ENCODE measurements at places on chromosomes 3 and 15.

- DNase-seq = no peak
Measured at GRCh38 chr3:49484471-49484870, 14.4 kb downstream of the DAG1 start.

GRCh38 chr15:99911816-99912215 lies 178.6 kb upstream of the LYSMD4 start:
- peak; percentile 17 for DNase-seq

DNA sequence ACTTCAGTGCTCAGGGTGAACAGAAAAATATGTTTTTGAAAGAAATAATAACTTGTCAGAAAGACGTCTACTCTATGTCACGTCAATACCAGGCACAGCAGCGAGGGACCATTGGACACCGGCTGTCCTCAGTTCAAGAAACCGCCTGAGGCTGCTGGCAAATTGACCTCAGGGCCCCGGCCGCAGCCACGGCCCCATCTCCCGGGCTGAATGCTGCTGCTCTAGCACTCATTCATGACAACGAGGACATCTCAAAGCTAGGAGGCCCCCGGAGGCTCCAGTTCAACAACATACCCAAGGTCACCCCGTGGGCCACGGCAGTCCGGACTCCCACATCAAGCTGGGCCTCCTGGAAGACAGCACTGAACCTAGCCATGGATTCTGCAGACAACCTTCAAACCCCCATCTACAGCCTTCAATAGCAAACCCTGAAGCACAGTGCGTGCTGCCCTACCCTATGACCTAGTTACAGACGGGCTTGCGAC lies 204.0 kb upstream of the NSMCE3 start:
- no peak for DNase-seq

DNA sequence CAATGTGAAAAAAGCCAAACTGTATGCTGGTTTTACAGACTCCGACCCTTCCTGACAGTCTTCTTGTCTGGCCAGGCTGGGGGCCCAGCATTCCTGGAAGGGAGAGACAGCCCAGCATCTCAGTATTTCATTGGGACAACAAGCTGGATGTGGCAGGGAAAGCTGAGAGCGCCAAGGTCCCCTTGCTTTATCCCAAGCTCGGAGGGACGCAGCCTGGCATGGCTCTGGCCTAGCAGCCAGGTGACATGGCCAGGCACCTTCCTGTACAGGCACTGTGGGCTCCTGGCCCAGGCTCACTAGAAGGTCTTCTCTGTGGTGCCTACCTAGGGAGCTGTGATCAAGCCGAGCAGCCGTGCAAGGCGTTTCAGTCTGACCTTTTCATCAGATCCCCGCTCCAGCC lies 33.0 kb downstream of the UMPS start:
- no peak for DNase-seq

DNA sequence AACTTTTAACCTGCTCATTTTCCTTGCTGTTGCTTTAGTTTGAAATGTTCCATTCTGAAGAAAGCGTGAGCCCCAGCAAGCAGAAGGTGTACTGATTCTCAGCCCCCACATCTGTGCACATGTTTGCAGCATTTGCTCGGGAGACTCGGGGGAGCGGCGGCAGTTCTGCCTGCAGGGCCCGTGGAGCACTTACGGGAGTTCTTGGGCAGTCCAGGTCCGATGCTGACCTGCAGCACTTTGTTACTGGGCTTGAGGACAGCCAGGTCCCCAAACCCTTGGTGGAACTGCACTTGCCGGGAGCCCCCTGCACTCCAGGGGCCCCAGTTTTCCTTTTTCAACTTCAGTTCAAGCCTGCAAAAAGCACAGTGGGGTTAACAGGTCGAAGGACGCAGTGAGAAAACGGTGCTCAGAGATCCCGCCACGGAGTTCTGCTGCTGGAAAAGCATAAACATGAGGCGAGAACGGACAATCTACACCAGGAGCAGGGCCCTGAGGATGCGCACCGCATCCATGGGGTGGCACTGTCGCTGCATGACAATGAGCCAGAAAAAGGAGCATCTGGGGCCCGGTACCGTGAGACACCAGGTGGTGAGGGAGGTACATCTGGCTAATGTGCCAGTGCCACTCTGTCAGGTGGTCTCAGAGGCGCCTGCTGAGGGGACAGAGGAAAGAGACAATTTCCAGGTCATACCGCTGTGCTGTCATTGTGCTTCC lies 45.6 kb upstream of the LDHAL6B start:
- DNase-seq = no peak

DNA sequence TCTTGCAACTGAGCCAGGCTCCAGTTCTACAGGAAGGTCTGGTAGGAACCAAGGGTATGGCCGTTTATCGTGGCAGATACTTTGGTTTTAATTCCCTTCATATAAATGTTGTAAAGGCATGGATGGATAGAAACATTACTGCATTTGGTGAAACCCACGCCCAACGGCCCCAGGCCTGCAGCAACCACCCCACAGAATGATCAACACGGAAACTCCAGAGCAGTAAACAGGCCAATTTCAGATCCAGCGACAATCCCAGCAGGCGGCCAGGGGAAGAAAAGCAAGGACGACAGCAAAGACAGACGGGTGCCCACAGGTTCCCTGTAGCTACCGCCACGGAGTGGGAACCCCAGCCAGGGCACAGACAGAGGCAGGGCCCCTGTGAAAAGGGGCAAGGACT lies 32.6 kb upstream of the PCSK6 start:
- DNase-seq = no peak

DNA sequence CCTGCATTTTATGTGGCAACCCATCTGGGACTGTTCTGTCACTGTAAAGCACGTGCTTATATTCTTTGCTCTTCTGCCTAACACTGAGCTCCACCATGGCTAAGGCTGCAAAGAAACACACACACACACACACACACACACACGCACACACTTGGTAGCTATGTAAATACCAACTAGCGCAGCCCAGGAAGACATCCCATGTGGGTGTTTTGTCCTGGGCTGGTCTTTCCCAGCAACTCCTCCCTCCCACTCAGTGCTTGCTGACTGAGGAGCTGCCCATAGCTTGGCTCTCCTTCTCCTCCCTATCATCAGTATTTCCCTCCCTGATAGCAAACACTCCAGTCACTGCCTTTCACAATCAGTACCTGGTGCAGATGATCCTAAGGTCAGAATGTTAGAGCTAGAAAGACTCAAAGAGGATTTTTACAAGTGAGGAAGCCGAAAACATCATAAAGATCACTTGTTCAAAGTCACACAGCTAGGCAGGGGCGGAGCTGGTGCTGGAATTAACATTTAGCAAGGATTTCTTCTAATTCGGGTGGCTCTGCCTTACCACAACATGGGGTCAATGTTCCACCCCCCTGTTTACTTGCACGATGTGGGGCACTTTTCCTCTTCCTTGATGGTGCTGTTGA lies 377.1 kb upstream of the TBL1XR1 start:
- peak; percentile 67 for DNase-seq

- peak; percentile 64 for DNase-seq
Measured at GRCh38 chr15:88878720-88879184, 16.6 kb downstream of the HAPLN3 start.

- no peak for DNase-seq
Measured at GRCh38 chr3:69504232-69504631, 118.3 kb upstream of the FRMD4B start.

DNA sequence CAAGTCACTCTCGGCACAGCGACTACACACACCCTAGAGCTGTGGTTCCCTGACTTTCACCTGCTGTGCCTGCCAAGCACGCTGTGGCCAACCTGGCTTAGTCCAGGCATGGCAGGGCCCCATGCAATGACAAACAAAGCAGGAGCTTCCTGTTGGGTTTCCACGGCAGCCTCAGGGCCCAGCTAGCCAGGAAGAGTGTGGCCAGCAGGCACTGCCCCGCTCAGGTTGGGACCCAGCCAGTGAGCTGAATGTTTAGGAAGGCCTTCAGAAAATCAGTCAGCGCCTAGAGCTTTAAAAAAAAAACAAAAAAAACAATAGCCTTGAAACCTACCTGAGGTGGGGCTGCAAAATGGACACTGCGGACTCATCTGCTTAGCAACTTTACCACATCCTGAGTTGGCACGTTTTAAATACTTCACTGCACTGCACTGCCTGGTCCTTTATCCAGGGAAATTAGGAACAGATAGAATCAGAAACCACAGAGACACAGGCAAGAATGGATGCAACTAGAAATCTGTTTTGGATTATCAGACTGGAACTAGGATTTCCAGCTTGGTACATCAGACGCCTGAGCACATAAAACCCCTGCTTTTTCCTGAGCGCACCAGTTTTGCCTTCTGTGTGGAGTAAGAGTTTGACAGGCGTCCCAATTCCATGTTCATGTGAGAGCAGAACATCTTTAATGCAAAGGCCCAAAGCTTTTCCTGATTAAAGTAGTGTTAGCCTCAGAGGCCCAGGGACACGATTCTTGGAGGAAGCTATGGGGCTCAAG lies 36.2 kb upstream of the LDHAL6B start:
- DNase-seq = peak; percentile 89

DNA sequence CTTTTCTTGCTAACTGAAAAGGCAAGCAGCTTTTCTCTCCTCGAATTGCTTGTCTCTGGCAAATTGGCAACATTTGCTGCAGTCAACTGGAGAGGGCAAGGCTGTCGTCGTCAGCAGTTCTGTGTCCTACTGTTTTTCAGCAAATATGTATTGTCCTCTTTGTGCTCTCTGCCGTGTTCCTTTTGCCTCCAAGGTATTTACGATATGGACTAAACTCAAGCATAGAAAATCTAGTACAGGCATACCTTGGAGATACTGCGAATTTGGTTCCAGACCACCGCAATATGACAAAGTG lies 558 bp upstream of the SLC30A4 start:
- no peak for DNase-seq

DNA sequence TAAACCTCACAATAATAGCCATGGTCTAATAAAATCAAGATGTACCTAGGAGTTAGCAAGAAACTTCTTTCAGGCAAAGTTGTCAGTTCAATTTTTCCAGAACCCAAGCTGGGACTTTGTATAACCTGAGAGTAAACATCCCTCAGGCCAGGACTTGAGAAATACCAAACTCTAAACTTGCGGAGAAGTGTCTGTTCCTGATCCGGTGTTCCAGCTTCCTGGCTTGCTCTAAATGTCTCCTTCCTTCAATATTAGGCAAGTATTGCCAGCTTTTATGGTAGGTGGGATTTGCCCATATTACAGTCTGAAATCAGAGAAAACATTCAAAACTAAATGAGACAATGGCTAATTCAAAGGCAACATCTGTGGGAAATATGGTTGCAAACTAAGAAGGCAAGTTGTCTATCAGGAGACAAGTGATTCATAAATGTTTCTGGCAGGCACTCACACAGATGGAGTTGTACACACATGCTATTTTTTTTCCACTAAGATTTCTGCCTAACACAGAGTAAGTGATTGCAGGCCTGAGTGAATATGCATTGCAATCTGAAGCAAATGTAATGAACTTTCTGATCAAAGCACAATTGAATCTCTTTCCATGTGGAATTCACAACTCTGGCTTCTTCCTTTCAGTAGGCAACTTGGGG lies 88.3 kb upstream of the COL8A1 start:
- DNase-seq = no peak

DNA sequence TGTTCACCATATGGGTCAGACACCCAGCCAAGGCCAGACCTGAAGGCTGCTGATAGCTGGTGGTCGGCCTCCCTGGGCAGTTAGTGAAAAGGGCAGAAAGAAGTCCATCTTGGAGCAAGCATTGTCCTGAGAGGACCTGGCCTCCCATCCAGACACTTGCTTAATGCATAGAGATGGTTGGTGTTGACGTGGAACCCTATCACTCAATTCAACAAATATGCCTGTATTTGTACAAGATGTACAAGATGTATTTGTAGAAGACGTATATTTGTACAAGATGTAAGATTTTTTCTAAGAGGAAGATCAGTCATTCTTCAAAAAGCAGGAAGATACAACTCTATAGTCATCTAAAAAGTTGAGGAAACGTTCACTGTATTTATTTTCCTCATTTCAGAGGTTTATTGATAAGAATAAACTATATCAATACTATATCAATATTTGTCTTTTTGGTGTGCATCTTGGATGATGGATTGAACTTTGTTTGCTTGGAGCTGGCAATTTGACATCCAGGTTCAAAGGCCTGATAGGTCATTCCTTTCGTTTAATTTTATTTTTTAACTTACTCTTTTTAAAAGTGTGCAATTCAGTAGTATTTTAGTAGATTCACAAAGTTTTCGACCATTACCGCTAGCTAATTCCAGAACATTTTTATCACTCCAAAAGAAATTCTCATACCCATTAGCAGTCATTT lies 5.9 kb downstream of the TMEM42 start:
- DNase-seq = no peak

DNA sequence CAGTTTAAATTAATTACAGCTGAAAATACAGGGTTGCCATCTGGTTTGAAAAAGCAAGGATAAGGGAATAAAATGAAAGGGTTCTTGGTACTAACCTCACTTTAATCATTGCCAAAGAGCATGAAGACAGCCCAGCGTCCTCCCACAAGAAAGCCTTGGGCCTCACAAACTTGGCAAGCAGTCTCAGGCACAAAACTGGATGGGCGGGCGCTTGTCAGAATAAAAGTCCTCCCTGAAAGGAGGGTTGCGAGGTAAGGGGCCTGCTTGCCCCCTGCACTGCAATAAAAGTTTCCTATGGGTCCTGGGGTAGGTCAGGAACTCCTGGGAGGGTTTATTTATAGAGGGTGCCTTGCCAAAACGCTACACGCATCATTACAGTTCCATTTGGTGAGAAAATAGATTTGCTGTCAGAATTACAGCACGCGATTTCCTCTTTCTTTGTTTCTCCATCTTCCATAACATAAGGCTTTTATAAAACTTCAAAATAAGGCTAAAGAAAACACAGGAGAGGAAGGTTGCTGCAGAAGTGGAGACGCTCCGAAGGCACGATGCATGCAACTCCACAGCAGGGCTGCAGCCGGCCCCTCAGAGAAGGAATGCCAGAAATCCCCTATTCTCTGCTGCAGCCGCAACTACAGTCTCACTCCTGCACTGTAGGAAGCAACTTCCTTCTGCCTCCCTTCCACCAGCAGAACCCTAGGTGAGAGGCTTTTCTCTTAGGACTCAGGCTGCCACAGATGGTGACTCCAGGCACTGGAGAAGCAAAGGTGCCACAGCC lies 61.3 kb downstream of the VGLL4 start:
- peak; percentile 90 for DNase-seq

GRCh38 chr3:94175677-94176076 lies 112.8 kb downstream of the NSUN3 start:
- no peak for DNase-seq

GRCh38 chr15:70557521-70558258 lies 205.7 kb downstream of the UACA start:
- DNase-seq = no peak

- DNase-seq = peak; percentile 40
Measured at GRCh38 chr15:33860754-33861153, 107.5 kb upstream of the CHRM5 start.

- DNase-seq = no peak
Measured at GRCh38 chr15:29692527-29692926, 129.7 kb downstream of the TJP1 start.

DNA sequence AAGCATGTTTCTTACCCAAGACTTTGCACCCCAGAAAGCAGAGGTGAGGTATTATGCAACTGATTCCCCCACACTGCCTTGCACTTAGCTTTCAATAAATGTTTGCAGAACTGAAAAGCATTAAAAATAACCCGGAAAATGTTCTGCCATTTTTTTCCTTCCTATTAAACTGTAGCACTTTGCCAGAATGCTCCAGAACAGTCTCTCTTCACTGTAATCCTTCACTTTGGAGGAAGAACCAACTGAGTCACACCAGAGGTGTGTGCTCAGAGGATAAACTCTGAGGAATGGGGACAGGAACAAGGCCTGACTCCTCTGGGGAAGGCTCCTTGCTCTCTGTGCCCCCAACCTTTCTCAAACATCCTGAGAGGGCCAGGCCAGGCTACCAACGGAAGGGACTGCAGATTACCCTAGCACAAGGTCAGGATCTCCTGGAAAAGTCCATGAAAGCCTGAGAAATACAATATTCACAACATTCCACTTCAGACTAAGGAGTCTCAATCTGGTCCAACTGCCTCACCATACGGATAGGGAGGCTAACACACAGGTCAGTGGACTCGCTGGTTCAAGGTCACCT lies 19.0 kb downstream of the ANP32A start:
- DNase-seq = no peak

Data from astrocyte of the hippocampus (primary cell).